ENCODE measurements at places on chromosomes 16 and 17.

DNA sequence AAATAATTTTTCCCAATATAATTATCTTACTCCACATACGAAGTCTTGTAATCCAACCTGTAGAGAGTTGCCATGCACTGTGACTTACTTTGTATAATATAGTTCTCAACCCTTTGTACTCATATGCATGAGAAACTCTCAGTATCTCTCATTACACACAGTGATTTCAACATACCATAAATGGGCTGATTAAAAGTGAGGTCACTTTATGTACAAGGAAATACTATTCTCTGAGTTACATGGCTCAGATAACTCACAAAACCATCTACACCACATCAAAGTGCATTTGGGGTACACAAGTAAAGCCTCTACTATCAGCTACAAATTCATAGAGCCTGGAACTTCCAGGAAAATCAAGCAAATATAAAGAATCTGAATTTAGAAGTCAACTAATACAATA, 27.9 kb downstream of the SLFN12 start:
- DNase-seq: no peak

- no peak for DNase-seq
These were observed 6.7 kb upstream of the TOB1 start for GRCh38 chr17:50872710-50873424.

- no peak for DNase-seq
These were observed 32.8 kb downstream of the FBXO31 start for GRCh38 chr16:87350681-87351319.

GRCh38 chr16:50667497-50668367, 13.4 kb downstream of the SNX20 start:
- no peak for DNase-seq

DNA sequence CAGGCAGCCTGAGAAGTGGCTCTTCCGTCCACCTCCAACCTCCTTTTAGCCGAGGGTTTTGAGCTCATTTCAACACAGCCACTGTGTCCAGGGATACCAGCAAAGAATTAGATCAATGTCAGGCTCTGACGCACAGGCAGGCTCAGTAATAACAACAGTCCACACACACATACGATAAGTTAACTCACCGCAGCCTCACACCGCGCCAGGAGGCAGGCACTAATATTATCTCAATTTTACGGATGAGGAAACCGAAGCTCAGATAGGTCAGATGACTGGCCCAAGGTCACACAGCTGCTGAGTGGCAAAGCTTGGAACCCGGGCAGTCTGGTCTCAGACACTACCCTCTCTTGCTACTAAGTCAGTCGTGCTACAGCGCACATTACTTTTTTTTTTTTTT, 22.9 kb downstream of the ABR start:
- no peak for DNase-seq

DNA sequence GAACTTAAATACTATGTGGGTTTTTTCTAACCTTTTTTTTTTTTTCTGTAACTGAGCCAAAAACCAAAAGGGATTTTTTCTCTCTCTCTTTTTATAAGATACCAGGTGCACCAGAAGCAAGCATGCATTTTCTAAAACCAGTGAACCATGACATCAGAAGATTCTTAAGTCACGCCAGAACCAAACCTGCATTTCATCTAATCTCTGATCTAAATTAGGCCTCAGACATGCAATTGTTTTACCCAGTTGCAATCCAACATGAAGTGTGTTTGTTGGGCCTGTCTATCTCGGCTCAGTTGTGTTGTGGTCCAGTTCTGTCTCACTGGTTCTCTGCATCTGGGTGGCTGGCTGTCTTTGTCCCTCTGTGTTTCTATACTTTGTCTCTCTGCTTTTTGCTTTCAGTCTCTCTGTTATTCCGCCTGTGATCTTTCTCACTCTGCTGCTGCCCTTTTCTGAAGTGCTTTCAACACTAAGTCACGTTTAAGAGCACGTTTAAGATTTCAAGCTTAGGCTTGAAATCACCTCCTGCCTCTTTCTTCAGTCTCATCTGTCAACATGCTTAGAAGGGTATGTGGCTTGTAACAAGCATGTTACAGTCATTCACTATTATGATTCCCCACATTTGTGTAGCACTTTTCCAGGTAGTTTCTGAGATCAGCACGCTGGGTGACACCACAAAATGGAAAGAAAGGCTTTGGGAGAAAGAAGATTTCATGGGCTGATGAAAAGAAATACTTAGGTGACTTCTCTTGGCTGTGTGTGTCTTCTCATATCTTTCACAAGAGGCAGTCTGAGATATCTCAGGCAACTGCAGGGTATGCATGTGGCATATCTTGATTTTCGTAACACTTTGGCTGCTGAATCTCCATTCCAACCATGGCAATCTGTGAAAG, 488.9 kb downstream of the SHISA9 start:
- no peak for DNase-seq

GRCh38 chr16:69741951-69742904, 12.5 kb downstream of the NOB1 start:
- DNase-seq: no peak

GRCh38 chr16:56408379-56409098, 16.8 kb downstream of the AMFR start:
- DNase-seq: no peak
